ENCODE measurements at places on chromosomes 6 and 20.

DNA sequence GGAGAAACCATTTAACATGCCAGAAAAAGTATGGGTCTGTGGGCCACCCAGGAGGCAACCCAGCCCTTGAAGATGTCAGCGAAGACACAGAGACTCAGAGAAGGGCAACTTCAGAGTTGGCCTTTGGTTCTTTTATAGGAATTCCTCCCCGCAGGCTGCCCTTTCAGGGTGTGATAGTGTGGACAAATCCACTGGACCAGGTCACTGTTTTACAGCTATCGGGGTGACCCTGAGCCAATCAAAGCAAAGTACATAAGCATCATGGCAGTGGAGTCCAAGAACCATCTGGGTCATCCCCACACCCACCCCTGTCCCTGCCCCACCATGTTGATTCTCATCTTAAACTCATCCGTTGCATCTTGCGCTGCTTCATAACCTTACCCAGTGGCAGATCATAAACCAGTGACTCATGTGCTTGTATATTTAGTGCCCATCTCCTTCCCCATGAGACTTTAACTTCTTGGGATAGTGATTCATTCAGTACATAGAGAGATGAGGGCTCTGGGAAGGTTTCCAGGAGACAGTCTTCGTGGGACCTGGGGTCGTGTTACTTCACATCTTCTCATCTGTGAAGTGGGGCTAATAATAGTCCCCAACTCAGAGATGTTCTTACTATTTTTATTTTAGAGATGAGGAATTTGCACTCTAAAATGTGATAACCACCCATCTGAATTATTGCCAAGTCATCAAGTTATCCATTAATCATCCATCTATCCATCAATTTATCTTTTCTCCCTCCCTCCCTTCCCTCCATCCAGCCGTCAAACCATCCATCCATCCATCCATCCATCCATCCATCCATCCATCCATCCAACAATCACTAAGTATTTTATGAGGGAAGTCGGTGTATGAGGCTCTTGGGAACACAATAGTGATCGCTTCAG lies 51.0 kb downstream of the EDN3 start:
- no peak for DNase-seq

DNA sequence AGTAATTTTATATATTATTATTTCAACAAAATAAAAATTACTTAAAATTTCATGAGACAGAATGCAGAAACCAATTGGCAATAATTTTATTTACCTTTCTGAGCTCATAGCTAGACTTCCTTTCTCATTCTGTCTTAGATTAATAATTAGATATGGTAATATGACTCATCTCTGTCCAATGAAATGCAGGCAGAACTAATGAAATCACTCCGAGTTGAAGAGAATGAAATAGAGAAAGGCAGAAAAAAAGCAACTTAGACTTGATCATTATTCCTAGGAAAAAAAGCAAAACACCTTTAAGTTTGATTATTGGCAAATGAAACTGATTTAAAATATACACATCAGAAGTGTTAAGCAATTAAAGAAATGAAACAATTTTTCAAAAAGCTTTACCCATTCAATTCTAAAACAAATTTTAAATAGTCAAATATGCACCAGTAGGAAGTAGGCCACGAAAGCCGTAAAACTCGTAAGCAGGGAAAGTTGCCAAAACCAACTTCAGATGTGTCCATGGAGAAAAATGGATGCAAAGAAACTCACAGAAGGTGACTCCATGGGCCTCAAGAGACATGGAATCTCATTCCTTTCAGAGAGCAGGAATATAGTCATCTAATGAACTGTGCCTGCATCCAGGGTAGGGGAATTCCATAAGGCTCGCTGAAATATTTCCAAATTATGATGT lies 293.8 kb upstream of the RGS17 start:
- no peak for DNase-seq

DNA sequence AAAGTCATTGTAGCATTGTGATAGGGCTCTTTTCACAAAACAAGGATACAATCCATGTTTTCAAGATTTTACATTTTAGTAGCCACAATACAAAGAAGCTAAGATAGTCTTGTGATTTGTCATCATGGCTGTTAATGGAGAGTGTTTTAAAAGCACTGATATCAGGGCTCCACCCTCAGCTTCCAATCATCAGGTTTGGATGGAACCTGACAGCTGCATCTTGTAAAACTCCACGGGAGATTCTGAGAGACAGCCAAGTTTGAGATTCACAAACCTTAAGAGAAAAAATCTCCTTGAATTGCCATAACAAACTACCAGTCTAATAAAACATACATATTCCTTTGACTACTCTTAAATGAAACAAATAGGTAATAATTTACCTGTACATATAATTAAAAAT lies 280.2 kb downstream of the ESR1 start:
- DNase-seq: no peak

DNA sequence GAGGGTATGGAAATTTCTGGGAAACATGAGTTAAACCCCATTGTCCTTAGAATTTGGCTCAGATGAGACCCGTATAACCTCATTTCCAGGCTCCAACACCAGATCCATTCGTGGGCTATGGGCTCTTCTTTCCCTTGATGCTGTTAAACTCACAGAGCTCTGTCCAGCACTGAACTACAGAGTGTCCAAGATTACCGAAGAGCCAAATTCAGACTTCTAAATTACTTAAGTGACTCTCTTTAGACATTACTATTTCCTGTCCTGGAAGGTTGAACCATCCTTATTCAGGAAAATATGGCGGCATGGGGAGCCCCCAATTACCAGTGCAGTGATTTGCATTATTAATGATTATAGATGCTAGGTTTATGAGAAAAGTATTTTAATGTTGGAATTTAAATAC lies 124.9 kb upstream of the EDN1 start:
- DNase-seq: no peak

- DNase-seq: no peak
These were observed 186.1 kb upstream of the SUPT3H start for GRCh38 chr6:45563844-45564243.

DNA sequence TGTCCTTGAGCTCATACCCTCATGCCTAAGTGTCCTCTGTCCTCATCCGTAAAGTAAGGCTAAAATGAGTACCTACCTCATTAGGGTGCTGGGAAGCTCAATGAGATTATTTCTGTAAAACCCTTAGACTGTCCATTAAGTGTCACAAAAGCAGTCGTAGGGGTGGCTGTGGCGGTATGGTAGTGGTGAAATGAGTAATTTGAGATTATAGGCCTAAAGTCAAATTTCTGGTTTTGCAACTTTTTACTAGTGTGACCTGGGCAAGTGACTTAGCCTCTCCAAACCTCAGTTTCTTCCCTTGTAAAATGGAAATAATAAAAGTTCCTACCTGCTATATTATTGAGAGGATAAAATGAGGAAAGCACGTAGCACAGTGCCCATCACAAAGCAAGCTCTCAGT lies 148.2 kb upstream of the AKAP12 start:
- no peak for DNase-seq

DNA sequence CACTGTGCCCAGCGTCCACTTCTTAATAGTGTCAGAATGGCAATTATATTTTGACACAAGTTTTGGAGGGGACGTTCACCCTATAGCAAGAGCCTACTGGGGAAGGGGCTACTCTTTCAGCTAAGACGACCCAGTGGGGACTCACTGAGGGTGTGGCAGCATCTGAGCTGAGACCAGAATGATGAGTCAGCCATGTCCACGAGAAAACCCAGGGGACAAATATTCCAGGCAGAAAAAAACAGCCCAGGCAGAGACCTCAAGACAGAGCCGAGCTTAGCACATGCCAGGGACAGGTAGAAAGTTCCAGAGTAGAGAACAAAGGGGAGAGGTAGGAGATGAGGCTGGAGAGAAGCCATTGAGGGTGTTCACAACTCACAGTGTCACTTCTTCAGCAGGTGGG lies 11.2 kb downstream of the CNBD2 start:
- DNase-seq: no peak

- no peak for DNase-seq
These were observed 5.2 kb upstream of the VEGFA start for GRCh38 chr6:43764772-43765171.

DNA sequence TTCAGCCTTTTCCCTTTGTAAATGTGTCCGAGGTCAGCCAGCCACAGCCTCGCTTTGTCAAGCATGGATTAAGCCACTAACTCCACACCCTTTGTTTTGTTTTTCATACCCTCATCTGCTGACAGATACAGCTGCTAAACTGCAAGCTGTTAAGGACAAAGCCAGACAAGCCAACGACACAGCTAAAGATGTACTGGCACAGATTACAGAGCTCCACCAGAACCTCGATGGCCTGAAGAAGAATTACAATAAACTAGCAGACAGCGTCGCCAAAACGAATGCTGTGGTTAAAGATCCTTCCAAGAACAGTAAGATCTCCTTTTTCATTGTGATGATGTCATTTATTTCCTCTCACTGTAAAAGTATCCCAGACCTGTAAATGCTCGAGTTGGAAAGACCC lies 269.3 kb downstream of the ARHGAP18 start:
- no peak for DNase-seq

All from NCI-H510A treated with DMSO at 0.1 percent for 48 hours (cell line).